ENCODE measurements at places on chromosomes 4 and X.

- DNase-seq: no peak
These were observed 31.9 kb downstream of the ANAPC10 start for GRCh38 chr4:145066063-145066501.

- DNase-seq: no peak
These were observed 34.6 kb upstream of the PRRG1 start for GRCh38 chrX:37314531-37314930.

DNA sequence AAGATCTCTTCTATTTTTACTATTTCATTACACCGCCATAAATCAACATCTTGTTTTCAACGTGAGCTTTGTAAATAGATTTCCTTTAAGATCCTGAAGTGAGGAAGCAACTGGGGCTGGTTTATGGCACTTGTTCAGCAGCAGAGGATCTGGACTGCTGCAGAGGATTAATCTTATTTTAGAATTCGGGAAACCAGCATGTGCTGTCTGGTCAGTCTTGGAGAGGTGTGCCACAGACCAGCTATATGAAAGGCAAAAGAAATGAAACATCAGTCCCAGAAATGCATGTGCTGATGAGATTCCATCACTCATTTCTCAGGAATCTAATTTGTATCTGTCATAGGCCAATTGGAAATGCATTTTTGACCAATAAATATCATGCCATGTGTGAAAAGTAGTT lies 23.4 kb downstream of the PRDM8 start:
- no peak for DNase-seq

DNA sequence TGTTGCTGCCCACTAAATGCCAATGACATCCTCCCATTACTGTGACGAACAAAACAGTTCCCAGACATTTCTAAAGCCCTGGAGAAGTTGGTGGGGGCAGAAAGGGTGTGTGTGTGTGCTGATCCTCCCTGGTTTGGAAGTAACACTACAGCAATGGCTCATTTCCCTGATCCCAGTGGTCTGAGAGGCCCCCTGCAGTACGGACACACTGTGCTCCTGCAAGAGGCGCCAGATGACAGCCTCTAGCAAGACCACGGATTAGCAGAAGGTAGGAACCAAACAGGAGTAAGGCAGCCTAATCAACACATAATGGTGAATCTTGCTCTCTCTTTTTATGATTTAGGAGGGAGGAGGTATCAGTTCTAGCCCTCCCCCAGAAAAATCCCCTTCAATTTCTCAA lies 49.6 kb downstream of the CHRDL1 start:
- DNase-seq: no peak

- DNase-seq: peak; percentile 95
These were observed at the start of gene USP53 for GRCh38 chr4:119212234-119212963. USP53 (plus strand) TSS chr4:119212713; CDS start chr4:119239760, 27,047 bp downstream.
